Fibroblast of the aortic adventitia (primary cell): ENCODE measurements at places on chromosomes 12 and 14. TPM values are rescaled to one million over a fixed set of nuclear protein-coding genes. Genes with fewer than 3 reads are reported as not detected.

CMKLR1 gene
- total RNA-seq = 0.54 TPM in 1 of 2 replicates, not detected in the other

HOTAIR gene
- total RNA-seq = not detected in 2 replicates

SOX5 gene
- total RNA-seq = 5.4 and 12.8 TPM in 2 replicates

WNT1 gene
- total RNA-seq = not detected in 2 replicates

GPRC5D gene
- total RNA-seq = not detected in 2 replicates

IGF1 gene
- total RNA-seq = 0.63 and 6.1 TPM in 2 replicates

TAS2R50 gene
- total RNA-seq = 3.1 and 6.5 TPM in 2 replicates

PLEKHG7 gene
- total RNA-seq = not detected in 2 replicates

LRIG3 gene
- 88.8 and 197 TPM in 2 replicates for total RNA-seq

IL22 gene
- total RNA-seq = not detected in 2 replicates

CACNA1C gene
- 6.0 and 16.6 TPM in 2 replicates for total RNA-seq

AJUBA gene
- 14.6 and 47.6 TPM in 2 replicates for total RNA-seq

KERA gene
- not detected in 2 replicates for total RNA-seq

EML5 gene
- under 0.01 TPM in 1 of 2 replicates, not detected in the other for total RNA-seq

CAPZA3 gene
- not detected in 2 replicates for total RNA-seq

RERGL gene
- total RNA-seq = not detected in 2 replicates

KRT77 gene
- not detected in 2 replicates for total RNA-seq

TSPAN8 gene
- 7.1 and 15.5 TPM in 2 replicates for total RNA-seq

ESRRB gene
- not detected in 2 replicates for total RNA-seq

DPF3 gene
- 1.3 and 16.3 TPM in 2 replicates for total RNA-seq

ANKRD33 gene
- total RNA-seq = 0.09 TPM in 1 of 2 replicates, not detected in the other

TAS2R46 gene
- 4.7 and 8.8 TPM in 2 replicates for total RNA-seq

SMCO3 gene
- 0.09 TPM in 1 of 2 replicates, not detected in the other for total RNA-seq

UBR7 gene
- total RNA-seq = 43.3 and 46.9 TPM in 2 replicates

PRR4 gene
- total RNA-seq = 3.4 and 7.1 TPM in 2 replicates
